ENCODE measurements at places on chromosomes 13 and 19.

- DNase-seq: peak; percentile 2
Observed at GRCh38 chr13:81017513-81018152, 676.7 kb upstream of the SPRY2 start.

DNA sequence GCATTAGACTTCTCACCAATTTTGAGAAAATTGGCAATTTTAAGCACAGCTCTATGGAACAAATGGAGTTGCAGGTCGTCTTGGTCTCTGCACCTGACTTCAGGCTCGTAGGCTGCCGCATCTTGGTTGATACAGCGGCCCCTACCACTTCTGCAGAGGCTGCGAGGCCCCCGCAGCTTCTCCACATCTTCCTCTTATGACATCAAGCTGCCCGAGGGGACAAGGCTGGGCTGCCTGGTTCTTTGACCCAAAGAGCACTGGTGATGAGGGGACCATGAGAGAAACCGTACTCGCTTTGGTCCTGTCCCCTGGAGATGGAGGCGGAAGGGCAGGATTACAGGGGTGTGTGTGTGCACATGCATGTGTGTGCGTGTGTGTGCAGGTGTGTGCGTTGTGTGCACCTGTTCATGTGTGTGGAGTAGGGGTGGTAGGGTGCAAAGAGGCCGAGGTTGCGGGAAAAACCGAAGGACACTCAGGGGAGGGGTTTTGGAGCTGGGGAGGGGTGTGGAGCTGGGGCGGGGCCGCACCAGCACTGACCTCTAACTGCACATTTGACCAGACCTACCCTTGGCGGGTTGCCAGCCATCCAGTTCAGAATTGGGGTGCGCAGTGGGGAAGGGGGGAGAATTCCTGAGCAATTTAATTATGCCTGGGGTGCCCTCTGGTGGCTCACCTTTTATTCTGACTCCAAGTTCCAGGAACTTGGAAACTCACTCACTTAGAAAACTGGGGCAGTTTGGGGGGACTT, 65.1 kb upstream of the ARHGEF7 start:
- DNase-seq: no peak

DNA sequence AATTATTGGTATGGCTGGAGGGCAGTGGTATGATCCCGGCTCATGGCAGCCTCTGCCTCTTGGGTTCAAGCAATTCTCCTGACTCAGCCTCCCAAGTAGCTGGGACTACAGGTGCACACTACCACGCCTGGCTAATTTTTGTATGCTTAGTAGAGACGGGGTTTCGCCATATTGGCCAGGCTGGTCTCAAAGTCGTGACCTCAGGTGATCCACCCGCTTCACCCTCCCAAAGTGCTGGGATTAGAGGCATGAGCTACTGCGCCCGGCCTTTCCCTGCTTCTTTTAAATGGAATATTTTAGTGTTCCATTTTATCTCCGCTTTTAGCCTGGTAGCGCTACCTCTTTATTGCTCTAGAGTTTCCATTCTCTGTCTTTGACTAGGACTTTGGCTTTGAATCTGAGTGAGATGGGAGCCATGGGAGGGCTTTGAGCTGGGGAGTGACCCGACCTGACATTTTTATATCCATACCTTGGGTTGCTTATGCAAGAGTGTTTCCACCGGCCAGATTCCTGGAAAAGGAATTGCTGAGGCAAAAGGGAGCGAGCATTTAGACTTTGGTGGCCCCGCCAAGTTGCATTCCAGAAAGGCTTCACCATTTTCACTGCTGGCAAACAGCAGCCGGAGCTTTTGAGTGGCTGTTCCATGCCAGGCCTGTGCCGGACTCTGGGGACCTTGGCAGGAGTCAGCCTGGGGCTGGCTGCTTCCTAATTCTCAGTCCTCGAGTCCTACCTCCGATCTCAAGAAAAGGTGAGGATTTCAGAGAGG, 22.9 kb downstream of the BICRA start:
- DNase-seq: no peak

DNA sequence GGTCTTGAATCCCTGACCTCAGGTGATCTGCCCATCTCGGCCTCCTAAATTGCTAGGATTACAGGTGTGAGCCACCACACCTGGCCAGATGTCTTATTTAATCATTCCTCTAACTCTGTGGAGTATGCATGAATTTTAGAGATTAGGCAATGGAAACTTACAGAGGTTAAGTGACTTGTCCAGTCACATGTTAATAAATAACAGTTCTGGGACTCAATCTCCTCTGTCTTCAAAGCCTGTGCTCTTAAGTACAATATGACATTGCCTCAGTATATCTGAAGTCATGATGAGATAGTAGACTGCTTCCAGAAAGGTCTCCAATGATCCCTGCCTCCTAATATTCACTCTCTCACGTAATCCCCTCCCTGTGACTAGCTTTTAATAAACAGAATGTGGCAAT, 72.9 kb upstream of the TDRD3 start:
- DNase-seq: no peak

GRCh38 chr19:28307487-28307886, 905.5 kb downstream of the UQCRFS1 start:
- peak; percentile 57 for DNase-seq

DNA sequence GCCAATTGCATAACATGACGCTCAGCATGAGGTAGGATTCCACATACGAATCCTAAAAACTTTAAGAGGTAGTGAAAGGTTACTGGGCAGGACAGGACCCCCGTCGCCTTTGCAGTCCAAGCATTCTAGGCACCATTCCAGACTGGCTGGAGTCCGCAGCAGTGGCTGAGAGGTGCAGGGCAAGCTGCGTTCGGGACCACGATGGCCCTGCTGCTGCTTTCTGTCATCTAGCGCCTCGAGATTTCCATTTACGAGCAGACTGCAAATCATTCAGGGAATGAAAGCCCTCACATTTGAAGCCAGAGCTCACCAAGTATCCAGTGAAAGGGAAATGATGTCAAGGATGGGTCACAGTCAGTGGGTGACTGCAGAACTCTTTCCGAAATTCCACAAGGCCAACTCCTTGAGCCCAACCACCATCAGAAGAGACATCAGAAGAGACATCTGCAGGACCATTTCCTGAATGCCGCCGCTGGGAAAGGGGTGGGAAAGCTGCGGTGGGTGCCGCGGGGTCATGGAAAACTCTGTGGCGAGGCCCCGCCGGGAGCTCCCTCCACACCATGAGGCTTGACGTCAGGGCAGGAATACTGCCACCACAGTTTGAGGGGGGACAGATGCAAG, 88.3 kb downstream of the COL4A1 start:
- DNase-seq: no peak

GRCh38 chr13:97953376-97953970, at the start of gene IPO5:
Gene IPO5, plus strand, starts transcription at chr13:97953675. Its CDS starts 23,022 bp downstream, at chr13:97976697.
- peak; percentile 85 for DNase-seq

- no peak for DNase-seq
Observed at GRCh38 chr13:91220872-91221271, 126.6 kb upstream of the MIR17HG start.

GRCh38 chr19:15268192-15268927, 36.1 kb upstream of the EPHX3 start:
- no peak for DNase-seq

DNA sequence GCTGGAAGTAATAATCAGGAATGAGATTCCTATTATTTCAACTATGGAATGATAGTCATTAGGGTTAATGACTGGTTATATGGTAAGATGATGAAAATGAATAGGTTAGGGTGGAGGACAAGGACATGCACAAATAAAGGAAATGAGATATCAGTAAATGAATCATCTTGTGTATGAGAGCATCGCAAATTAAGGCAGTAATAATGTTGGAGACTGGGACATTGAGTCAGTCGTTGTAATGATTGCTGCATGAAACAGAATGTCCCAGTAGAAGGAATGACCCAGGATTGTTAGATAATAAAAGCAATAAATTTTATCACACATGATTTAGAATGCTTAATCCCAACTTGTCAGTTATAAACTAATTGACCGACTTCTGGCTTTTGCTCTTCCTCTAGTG, 1733.7 kb upstream of the PCDH20 start:
- no peak for DNase-seq

- peak; percentile 3 for DNase-seq
Observed at GRCh38 chr13:44768775-44769581, 192.8 kb upstream of the TSC22D1 start.

GRCh38 chr13:25064396-25064795, 31.5 kb upstream of the PABPC3 start:
- no peak for DNase-seq

DNA sequence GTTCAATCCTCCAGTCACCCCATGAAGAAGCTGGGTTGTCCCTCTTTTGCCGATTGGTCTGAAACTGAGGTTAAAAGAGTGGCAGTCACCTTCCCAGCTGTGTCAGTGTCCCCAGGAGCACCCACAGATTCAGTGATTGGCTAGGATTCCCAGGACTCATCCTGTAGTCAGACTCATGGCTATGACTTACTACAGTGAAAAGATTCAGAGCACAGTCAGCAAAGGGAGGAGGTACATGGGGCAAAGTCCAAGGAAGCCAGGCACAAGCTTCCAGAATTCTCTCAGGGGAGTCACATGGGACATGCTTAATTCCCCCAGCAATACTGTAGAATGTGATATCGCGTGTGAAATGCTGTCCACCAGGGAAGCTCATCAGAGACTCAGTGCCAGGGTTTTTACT, 14.2 kb downstream of the ZNF473 start:
- no peak for DNase-seq
